ENCODE measurements at places on chromosomes 1 and 21.

DNA sequence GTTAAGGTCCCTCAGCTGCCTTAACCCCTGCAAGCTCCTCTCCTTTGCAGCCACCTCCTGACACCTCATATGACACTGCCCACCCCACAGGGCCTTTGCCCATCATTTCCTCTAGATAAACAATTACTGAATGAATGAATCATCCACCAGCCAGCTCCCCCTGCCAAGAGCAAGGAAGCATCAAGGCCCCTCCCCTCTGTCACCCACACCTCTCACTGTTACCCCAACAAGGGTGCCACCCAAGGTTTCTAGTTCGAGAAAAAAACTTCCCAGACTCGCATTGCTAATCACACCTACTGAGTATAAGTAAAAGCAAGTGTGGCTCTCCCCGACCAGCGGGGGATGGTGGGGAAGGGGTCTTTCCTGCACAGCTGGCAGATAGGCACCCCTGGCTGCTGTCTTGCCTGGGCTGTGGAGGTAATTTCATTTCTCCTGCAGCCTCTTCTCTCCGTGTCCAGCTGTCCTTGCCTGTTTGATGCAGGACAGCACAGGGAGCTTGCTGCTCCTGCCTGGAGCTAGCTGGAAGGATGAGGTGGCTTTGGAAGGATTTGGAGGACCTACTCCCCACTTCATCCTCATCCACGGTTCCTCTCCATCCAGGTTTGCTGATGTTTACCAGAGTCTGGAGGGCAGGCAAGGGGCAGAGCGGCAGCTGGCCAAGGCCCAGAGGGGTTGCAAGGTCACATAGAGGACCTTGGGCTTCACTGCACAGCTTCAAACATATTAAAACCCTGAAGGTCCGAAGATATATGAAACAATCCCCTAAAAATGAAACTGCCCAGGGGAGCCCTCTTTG lies 33.1 kb upstream of the LBR start:
- no peak for DNase-seq

- no peak for DNase-seq
Observed at GRCh38 chr1:147897029-147897752, 5.4 kb upstream of the GJA8 start.

GRCh38 chr1:152460529-152460899 lies 46.5 kb upstream of the CRNN start:
- no peak for DNase-seq

- DNase-seq = no peak
Observed at GRCh38 chr1:85325920-85326319, 49.5 kb upstream of the BCL10 start.
